ENCODE measurements at places on chromosomes 3 and 15. TPM values are rescaled to one million over a fixed set of nuclear protein-coding genes. Genes with fewer than 3 reads are reported as not detected.

SPINK8 gene
- total RNA-seq: not detected

GRCh38 chr3:9780458-9780812 lies 10.7 kb upstream of the CAMK1 start:
- no peak for DNase-seq

- DNase-seq: peak; percentile 95
These were observed 8.1 kb upstream of the ADAMTS17 start for GRCh38 chr15:100349696-100350433.

TMEM40 gene
- 1.0 TPM for total RNA-seq

GOLGA8N gene
- total RNA-seq: 14.3 TPM

GRCh38 chr15:72198356-72199204 lies 993 bp upstream of the GRAMD2A start:
- DNase-seq: peak; percentile 71

- DNase-seq: no peak
These were observed 120.2 kb upstream of the ALCAM start for GRCh38 chr3:105246536-105246935.

- no peak for DNase-seq
These were observed 357.9 kb upstream of the KCNH8 start for GRCh38 chr3:18790384-18790783.

P2RY12 gene
- 6.2 TPM for total RNA-seq

GRCh38 chr15:86392874-86393273 lies 313.2 kb downstream of the AGBL1 start:
- no peak for DNase-seq

MAP6D1 gene
- total RNA-seq: 1.9 TPM

GRCh38 chr3:146416366-146416765 lies 53.0 kb downstream of the PLSCR2 start:
- no peak for DNase-seq

CPLX3 gene
- not detected for total RNA-seq

DNA sequence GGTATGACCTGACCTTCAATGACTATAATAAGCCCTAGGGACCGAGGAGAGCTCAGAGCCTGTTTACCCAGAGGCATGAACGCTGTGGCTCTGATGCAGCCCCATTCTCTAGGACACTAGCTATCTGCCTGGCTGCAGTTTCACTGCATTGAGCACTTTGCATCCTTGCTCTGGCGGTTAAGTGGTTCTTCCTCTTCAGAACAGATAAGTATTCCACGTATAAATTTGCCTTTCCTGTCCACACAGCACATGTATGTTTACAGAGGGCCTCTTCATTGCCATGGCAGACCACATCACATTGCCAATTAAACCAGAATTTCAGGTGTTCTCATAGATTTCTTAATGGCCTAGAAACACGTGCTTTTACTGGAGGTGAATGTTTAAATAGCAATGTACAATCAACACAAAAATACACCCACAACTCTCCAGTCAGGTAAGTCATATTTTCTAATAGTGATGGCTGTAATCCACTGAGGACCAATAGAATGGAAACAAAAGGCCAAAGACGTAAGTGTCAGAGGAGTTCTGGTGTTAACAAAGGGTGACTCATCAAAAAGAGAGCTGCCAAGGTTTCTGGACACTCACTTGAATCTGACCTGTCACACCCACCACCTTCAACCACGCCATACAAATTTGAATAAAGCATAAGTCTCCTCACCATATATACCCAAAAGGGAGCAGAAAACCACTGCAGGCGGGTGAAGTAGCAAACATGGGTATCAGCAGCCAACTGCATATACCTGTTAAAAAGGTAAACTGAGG lies 553.4 kb downstream of the OCA2 start:
- DNase-seq: no peak

- DNase-seq: peak; percentile 77
These were observed 2.6 kb upstream of the APEH start for GRCh38 chr3:49671291-49672288.
